B cell (primary cell): ENCODE measurements at places on chromosomes 1 and 21.
A peak's percentile ranks its signal among the peaks of the same experiment; 100 is the strongest.

- no peak for DNase-seq
Measured at GRCh38 chr1:81463936-81464837, 336.5 kb upstream of the ADGRL2 start.

GRCh38 chr21:28938726-28939125, 54.0 kb downstream of the LTN1 start:
- DNase-seq = no peak

DNA sequence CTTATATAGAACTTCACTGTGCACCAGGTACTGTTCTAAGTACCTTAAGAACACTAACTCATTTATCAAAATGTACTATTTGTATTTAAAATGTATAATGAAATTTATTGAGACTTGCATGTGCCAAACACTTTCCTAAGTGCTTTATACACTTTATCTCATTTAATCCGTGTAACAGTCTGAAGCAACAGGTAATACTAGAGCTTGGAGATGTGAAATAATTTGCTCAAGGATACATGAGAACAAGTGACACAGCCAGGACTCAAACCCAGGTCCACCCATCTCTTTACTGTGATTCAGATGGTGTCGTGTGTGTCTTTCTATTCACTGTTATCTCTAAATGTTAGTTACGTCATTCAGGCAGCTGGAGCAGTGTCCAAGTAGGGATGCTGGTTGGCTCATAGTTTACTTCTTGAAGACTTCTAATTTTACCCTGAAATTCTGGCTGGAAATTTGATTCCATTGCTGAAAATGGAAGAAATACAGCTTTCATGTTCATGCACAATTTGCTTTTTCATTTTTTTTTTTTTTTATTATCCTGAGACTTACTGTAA, 169.7 kb upstream of the UBE2U start:
- no peak for DNase-seq

GRCh38 chr1:78664763-78665162, 15.1 kb downstream of the IFI44 start:
- DNase-seq = no peak

DNA sequence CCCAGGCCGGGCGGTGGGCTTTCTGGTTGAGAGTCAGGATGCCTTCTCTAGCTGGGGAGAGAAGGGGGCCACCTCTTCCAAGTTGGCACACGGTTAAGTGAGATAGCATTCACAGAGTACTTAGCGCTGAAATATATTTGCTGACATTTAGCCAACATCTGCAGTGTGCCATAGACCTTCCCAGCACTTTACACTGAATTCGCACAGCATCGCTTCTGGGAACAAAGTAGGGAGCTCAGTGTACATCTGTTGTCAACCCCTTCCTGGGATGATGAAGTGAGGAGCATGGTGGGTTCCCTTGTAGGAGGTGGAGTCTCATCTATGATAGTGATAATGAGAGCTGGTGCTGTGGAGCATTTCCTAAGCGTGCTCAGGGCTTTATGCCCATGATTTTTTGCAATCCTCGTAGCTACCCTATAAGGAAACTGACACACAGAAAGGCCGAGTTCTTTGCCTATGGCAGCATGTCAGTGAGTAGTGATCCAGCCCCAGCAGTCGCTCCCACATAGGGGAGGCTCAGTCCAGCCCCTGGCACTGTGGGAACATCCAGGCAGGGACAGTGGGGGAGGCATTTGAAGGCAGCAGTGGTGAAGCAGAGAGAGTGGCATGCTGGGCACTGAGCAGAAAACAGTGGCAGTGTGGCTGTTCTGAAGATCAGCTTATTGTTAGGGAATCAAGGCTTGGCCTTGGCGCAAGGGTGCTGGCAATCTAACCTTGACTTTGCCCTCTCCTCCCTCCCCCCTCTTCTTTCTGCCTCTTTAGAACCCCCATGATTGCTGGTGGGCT, 176.2 kb downstream of the PGBD5 start:
- DNase-seq = no peak

DNA sequence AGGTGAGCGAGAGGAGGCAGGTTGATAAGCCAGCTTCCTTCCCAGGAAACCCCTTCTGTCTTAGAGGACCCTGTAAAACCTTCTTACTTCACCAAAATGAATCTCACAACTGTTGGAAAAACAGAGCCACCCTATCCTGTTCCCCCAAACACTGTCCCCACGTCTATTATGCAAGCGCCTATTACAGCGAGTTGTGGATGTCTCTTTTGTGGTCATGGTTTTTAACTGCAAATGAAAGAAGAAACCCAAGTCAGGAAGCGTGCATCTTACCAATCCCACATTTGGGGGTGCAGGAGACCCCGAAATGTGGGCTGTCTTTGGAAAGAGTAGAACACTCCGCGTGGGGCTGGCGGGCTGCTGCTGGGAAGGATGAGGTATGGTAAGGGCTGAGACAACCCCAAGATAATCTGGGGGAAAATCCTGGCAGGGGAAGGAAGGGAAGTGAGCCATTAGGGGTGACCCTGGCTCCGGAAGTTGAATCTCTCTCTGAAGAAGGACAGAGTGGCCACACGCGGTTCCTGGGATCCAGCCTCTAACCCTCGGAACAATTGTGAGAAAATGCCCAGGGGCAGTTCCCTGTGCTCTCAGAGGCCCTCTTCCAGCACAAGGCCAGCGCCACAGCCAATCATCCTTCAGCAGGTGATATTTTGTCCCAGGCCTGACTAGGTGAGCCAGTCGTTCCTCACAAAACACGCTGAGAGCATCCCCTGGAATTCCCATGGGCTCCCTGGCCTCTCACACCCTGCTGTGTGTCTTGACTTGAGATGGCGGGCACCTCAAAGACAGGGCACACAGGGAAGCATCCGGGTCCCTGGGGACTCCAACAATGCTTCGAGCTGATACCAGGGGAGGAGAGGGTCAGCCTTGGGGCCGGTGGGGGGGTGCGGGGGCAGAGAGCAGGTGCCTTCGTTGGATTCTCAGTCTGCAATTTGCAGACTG, 168.5 kb upstream of the IRF2BP2 start:
- peak; percentile 27 for DNase-seq

DNA sequence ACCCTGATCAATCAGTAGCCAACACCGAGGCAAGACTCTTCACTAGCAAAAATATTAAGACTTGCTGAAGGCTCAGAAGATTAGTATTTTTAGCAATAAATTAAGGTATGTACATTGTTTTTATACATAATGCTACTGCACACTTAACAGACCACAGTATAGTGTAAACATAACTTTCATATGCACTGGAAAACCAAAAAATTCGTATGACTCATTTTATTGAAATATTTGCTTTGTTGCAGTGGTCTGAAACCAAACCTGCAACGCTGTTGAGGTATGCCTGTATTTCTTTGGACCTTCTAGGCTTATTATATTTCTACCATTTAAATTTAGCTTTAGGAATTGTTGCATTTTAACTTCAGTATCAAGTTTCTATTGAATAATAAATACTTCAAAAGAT, 65.8 kb upstream of the BCL9 start:
- DNase-seq = no peak

DNA sequence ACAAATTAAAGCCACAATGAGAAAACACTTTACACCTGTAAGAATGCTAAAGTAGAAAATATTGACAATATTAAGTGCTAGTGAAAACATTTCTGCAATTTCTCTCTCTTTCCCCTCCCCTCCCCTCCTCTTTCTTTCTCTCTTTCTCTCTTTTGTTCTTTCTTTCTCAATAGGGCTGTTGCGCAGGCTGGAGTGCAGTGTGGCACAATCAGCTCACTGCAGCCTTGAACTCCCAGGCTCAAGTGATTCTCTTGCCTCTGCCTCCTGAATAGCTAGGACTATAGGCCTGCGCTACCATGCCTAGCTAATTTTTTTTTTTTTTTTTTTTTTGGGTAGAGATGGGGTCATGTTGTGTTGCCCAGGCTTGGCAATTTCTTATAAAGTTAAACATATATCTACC, 5.9 kb upstream of the SHISAL2A start:
- DNase-seq = no peak

GRCh38 chr1:68959461-68960030, 462.7 kb upstream of the DEPDC1 start:
- DNase-seq = no peak

DNA sequence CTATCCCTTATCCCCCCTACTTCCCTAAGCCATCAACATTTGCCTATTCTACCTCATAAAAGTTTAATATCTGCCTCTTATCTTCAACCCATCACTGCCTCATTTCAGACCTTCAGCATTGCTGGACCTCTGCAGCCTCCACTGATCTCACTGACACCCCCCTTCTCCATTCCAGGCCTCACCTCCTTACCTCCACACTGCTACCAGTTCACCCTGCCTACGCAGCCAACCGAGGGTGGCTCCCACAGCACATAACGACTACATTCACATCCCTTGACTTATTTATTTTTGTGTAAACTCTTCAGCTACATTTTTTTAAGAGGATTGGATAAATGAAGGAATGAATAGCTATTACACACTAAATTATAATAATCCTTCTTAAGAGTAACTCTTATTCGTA, 14.2 kb downstream of the CLCC1 start:
- DNase-seq = no peak

- DNase-seq = no peak
Measured at GRCh38 chr1:55503663-55504305, 288.6 kb upstream of the USP24 start.

DNA sequence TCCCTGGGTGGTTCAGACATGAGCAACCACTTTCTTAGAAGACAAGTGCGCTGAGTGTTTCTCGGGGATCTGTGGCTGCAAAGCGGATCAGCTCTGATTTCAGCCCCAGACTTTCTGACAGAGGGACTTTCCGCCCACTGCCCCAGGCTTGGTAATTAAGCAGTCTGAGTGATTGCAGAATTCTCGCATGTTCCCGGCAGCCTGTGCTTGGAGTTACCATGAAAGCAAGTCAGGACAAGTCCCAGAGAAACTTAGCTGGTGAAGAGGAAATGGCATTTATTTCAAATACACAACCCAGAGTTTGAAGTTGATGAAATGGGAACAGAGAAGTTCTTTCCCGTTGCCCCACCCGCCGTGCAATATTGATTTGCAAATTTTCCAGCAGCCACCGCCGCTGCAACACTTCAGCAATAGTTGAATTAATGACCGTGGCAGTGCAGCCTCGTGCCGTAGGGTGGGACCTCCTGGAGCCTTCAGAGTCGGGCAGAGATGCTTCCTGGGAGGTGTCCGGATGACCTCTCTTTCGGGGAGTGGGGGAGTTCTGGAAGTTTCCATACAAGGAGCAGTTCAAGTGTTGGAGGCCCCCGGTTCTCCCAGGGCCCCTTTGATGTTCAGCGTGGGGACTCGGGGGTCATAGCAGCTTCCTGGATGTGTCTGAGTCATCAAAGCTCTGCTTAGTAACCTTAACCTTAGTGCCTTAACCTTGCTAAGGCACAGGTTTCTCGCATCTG, 134.7 kb downstream of the KAZN start:
- no peak for DNase-seq

GRCh38 chr21:16777041-16777720, 735.7 kb upstream of the CXADR start:
- no peak for DNase-seq

GRCh38 chr1:56908619-56909221, 54.1 kb downstream of the C8A start:
- DNase-seq = no peak

GRCh38 chr21:16193496-16194094, 463.8 kb downstream of the USP25 start:
- DNase-seq = no peak

DNA sequence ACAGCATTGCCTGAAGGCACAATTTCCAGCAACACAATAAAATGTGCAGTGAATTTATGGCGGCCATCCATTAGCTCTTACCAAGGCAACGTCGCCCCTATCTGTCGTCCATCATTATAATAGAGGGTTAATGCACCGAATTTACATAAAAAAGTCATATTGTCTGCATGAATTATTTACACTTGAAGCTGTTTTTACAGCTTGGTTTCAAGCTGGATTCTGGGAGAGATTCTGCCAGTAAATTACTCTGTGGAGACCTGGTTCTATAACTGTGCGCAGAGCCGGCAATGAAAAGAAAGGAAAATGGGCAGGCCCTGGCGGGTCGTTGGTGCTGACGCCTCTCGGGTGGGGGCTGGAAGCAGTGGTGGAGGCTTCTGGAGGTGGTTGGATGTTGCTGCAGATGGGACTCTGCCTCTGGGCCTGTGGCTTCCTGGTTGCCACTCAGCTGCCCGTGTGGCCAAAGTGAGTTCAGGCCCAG, 48.9 kb upstream of the POU3F1 start:
- no peak for DNase-seq

- no peak for DNase-seq
Measured at GRCh38 chr1:52264530-52265115, 101.4 kb downstream of the CC2D1B start.

DNA sequence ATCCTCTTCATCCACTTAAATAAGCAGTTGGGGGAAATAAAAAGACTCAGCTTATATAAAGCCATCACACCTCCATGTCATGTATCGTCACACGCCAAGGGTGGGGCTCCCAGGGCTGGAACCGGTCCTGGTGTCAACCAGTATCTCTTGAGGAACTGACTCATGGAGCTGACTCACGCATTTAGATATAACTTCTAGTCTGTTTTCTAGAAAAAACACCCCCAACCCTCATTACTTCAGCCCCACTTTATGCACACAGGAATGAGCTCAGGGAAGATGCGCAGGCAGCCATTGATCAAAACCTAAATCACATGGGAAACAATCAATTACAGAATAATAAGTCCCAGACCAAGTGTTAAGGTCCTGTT, 6.9 kb upstream of the IL22RA1 start:
- DNase-seq = no peak

DNA sequence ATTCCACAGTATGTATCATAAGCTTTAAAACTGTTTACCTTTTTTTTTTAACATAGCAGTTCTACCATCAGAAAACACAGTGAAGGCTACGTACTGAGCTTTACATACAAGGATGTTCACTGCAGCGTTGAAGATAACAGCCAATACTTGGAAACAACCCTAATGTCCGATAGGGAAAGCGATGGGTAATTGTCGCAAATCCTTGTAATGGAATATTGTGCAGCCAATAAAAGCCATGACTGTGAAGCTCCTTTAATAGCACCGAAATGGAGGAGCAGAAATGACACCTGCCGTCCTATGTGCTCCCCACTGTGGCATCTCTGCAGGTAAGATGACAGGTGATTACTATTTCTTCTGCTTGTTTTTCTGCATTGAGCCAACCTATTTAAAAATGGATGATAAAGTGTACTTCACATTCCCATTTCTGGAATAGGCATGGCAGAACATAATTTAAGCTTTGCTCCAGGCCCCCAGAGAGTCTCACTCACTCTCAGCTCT, 523.8 kb downstream of the PTPRU start:
- DNase-seq = no peak

DNA sequence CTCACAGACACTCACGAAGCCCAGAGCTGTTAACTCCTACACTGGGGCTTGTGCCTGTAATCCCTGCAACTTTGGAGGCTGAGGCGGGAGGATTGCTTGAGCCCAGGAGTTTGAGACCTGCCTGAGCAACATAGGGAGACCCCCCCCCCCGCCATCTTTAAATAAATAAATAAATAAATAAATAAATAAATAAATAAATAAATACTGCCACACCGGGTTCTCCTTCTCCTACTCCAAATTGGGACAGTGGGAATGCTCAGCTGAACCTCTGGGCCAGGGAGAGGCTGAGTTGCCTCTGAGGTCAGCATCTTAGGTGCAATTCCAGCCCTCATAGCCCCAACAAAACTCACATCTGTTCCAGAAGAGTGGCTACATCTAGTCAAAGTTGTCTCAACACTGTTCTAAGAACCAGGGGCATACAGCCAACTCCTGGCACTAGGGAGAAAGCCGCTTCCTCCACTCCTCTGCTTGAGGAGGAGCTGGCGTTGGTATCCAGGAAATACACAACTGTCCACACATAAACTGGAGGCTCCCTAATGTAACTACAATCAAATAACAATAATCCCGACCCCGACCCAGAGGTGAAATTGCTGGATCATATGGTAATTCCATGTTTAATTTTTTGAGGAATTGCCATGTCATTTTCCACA, 27.0 kb downstream of the C1orf216 start:
- DNase-seq = no peak

GRCh38 chr1:98733782-98734112, 72.2 kb downstream of the SNX7 start:
- no peak for DNase-seq

GRCh38 chr1:164926107-164926506, 367.1 kb downstream of the PBX1 start:
- no peak for DNase-seq
